ENCODE measurements at places on chromosomes 5 and 9. TPM values are rescaled to one million over a fixed set of nuclear protein-coding genes. Genes with fewer than 3 reads are reported as not detected.

DNA sequence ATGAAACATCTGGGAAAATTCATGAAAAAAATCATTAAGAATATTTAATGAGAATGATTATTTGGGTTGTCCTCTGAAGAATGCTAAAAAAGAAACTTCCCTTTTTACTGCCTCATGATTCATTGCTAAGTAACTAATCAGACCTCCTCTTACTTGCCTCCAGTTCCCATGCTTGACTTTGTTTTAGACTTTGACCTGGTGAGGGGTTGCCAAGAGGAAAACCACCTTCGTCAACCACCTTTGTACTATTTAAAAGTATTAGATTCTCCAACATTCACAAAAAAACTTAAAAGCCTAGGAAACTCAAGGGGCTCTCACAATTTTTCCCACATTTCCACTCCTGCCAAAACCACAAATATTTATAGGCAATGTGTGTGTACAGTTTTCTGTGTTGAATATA lies 115.2 kb upstream of the ST8SIA4 start:
- no peak for DNase-seq

DNA sequence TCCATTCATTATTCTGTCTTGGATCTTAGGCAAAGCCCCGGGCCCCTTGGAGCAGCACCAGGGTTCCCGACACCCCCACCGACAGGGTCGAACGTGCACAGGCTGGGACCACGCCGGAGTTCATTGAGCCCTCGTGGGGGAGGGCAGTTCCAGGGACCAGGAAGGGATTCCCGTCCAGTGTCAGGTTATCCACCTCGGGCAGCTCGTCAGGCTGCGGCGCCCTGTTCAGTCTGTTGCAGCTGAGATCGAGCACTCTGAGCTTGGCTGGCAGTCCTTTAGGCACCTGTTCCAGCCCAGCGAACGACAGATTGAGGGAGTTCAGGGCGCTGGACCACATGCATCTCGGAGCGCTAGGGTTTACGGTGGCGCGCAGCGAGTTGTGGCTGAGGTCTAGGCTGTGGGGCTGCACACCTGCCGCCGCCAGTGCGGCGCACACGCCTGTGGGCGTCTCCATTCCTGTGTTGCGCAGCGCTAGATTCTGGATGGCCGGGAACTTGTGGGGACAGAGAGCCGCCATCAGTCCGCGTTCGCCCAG lies 1.1 kb downstream of the CD14 start:
- DNase-seq = peak; percentile 86

Gene PPP3R2
- total RNA-seq = not detected

Gene GNAQ
- total RNA-seq = 35.6 TPM

DNA sequence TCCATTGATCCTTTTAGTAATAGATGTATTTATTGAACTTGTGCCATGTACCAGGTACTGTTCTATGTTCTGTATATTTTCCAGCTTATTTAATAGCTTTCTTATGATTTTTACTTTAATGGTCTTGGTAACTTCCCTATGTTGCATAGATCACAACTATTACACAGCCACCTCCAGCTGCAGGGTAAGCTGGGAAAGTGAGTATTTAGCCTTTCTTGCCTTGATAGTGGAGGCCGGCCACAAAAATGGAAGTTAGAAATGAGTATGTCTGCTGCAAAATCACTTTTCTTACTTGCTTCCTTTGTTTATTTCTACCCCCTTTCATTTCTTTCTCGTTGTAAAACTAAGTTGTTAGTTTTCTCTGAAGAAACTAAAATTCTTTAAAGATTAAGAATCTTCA lies 43.1 kb upstream of the ANKDD1B start:
- DNase-seq = no peak

- DNase-seq = no peak
Observed at GRCh38 chr5:180824630-180825476, 22.2 kb upstream of the MGAT1 start.

Gene NKD2
- 52.3 TPM for total RNA-seq

Gene BASP1
- 163 TPM for total RNA-seq

Gene IL3
- not detected for total RNA-seq

GRCh38 chr9:34399729-34400128 lies 23.0 kb upstream of the MYORG start:
- DNase-seq = no peak

Gene KCNN2
- 0.27 TPM for total RNA-seq

DNA sequence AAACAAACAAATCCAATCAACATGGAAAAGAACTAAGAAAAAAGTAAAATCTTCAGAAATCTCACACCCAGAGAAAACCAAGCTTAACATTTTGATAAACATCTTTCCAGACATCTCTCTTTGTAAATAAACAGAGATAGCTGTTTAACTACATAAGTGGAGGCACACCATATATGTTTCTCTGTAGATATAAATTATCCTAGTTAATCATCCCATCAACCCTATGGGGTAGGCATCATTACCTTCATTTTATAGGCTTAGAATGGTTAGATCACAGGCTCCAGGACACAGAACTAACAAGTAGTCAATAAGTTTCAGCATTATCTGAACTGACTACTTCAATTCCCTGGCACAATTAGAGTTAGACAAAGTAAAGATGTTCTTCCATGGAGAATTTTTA lies 22.4 kb upstream of the NDFIP1 start:
- no peak for DNase-seq

Gene CREBRF
- total RNA-seq = 67.3 TPM

Gene GRIA1
- not detected for total RNA-seq

Gene FOXI1
- total RNA-seq = not detected

DNA sequence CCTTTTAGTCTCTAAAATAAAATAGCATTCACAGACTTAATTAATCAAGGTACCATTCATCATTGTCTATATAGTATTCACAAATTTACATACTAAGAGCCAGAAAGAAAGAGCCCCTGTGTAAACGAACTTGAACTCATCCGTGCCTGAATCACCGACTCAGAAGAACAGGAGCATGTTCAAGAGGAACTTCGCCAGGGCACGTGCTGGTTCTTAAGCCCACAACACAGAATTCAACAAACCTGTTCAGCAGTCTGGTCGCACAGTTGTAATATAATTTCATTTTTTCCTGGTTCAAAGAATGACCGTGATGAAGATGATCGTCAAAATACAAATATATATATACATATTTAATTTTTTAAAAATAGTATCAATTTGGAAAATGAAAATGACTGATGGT lies 141.9 kb downstream of the CETN3 start:
- no peak for DNase-seq

Gene AFF4
- 84.3 TPM for total RNA-seq
